Tibial nerve (tissue), 4 donors: ENCODE measurements at places on chromosomes 7 and 10.
A peak's percentile ranks its signal among the peaks of the same experiment; 100 is the strongest.

DNA sequence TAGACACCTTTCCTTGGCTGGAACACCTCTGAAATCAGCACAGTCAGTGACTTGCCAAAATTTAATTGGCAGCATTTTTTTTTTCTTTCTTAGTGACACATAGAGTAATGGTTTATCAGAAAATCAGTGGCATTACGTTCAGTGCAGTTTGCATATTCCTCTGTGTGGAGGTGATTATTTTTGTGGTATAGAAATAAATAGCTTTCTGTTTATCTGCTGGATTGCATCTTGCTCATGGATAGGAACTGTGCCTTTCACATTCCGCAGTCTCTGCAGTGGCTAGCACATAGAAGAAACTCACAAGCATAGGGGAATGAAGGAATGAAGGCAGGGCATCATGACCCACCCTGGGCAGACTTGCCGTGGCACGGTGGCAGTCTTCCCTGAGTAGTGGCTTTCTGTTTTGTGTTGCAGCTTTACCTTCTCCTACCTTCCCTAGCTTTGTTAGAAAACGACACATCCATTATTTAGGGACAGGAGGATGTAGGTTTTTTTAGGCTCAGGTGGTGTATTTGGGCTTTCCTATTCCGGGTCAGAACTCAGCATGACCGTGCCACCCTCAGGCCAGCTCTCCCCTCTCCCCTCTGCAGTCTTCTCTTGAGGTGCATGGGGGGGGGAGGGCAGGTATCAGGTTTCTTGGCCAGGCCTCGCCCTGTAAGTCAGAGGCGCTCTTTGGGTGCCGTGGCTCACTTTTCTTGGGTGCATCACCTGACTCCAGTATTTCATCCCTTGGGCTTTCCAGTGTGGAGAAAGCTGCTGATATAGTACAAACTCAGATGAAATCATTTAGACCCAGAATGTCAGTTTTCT lies 112.5 kb upstream of the GJD4 start:
- no peak overlapping the region for H3K27ac ChIP-seq
- peaks cover 20% of the 10 kb centered on the region for H3K4me1 ChIP-seq
- H3K4me3 ChIP-seq: no peak overlapping the region
- no peak for DNase-seq
- no peaks in the 10 kb centered on the region for H3K36me3 ChIP-seq

- no peak overlapping the region for H3K4me3 ChIP-seq
- no peaks in the 10 kb centered on the region for H3K36me3 ChIP-seq
- peak; percentile 15 for DNase-seq
Observed at GRCh38 chr10:121076776-121077715, 225.9 kb downstream of the WDR11 start.

- peak overlapping the region; percentile 91 for H3K4me3 ChIP-seq
- H3K36me3 ChIP-seq: no peaks in the 10 kb centered on the region
- no peaks in the 10 kb centered on the region for H3K27me3 ChIP-seq
Observed at GRCh38 chr10:31320550-31321211, 1.7 kb downstream of the ZEB1 start.

DNA sequence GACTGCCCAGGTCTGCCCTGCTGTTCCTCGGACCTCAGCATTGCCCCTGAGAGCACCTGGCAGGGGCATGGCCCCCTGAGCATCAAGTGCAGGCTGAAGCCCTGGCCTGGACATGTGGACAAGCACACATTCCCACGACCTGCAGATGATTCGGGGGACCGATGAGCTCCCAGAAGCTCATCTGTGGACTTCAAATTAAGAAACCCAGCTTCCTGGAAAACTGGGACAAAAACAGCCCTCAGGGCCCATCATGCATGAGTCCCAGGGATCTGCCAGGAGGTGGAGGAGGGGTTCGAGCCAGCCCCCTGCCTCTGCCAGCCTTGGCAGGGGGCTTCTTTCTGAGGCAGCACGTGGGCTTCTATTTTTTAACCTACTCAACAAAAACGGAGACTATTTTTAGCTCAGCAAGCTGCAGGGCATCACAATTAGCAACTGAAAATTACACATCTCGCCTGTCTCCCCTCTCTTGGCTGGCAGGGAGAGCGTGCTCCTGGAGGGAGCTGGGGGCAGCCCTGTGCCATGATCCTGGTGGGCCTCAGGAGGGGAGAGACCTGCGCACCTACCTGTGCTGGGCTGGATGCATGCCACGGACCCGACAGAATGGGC lies 51.8 kb downstream of the RASGEF1A start:
- peak overlapping the region; percentile 97 for H3K27ac ChIP-seq
- no peak for DNase-seq
- H3K27me3 ChIP-seq: no peaks in the 10 kb centered on the region
- no peak overlapping the region for H3K4me3 ChIP-seq

- H3K4me1 ChIP-seq: no peaks in the 10 kb centered on the region
- no peak overlapping the region for H3K27ac ChIP-seq
- no peaks in the 10 kb centered on the region for H3K36me3 ChIP-seq
- no peak for DNase-seq
- H3K27me3 ChIP-seq: no peaks in the 10 kb centered on the region
- no peak overlapping the region for H3K4me3 ChIP-seq
Observed at GRCh38 chr7:100204454-100204853, 15.3 kb upstream of the PVRIG start.

- no peaks in the 10 kb centered on the region for H3K36me3 ChIP-seq
- DNase-seq: peak; percentile 29
- H3K27me3 ChIP-seq: peaks cover 20% of the 10 kb centered on the region
Observed at GRCh38 chr7:44196450-44196872, 4.3 kb upstream of the YKT6 start.

- no peak for DNase-seq
- no peaks in the 10 kb centered on the region for H3K4me1 ChIP-seq
- peaks cover 4% of the 10 kb centered on the region for H3K36me3 ChIP-seq
- H3K27me3 ChIP-seq: no peaks in the 10 kb centered on the region
- H3K4me3 ChIP-seq: no peak overlapping the region
Observed at GRCh38 chr10:114498413-114499111, 94.3 kb upstream of the AFAP1L2 start.

DNA sequence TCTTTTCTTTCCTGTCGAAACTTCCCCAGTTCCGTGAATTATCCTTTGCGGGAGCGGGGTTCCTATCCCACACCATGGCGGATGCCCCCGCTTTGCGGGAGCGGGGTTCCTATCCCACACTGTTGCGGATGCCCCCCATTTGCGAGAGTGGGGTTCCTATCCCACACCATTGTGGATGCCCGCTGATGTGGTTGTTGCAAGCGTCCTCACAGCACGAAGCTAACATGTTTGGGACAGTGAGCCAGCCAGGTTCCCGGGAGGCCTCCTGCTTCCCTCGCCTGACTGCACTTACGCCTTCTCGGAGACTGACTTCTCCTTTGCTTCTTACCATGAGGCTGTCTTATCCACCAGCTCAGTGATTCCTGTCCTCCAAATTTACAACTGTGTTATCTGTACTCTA lies 134.7 kb downstream of the VIPR2 start:
- no peaks in the 10 kb centered on the region for H3K4me1 ChIP-seq
- H3K27me3 ChIP-seq: no peaks in the 10 kb centered on the region
- no peak overlapping the region for H3K4me3 ChIP-seq
- H3K27ac ChIP-seq: no peak overlapping the region

DNA sequence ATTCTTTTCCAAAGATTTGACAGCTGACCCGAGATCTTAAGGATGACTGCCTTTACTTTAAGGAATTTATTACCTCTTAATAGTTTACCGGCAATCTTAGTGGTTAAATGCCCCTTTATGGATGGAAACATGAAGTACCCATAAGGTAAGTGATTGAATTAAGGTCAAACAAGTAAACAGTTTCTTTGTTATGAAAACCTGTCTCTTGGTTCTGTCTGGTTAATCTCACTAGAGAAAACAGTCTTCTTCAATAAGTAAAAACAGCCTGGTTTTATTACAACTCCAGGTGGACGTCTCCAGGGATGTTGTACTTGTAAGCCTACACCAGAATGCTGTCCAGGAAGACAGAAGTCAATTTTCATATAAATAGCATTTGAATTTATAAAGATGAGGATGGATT lies 161.8 kb upstream of the MTPN start:
- no peak for DNase-seq
- no peaks in the 10 kb centered on the region for H3K4me1 ChIP-seq

- H3K27ac ChIP-seq: no peak overlapping the region
- peaks cover 26% of the 10 kb centered on the region for H3K4me1 ChIP-seq
- no peaks in the 10 kb centered on the region for H3K27me3 ChIP-seq
- H3K4me3 ChIP-seq: no peak overlapping the region
- no peaks in the 10 kb centered on the region for H3K36me3 ChIP-seq
- no peak for DNase-seq
Observed at GRCh38 chr10:114504769-114505579, 100.7 kb upstream of the AFAP1L2 start.

GRCh38 chr7:141541375-141541774 lies 9.8 kb upstream of the AGK start:
- no peak overlapping the region for H3K27ac ChIP-seq
- H3K4me3 ChIP-seq: no peak overlapping the region
- no peaks in the 10 kb centered on the region for H3K4me1 ChIP-seq

DNA sequence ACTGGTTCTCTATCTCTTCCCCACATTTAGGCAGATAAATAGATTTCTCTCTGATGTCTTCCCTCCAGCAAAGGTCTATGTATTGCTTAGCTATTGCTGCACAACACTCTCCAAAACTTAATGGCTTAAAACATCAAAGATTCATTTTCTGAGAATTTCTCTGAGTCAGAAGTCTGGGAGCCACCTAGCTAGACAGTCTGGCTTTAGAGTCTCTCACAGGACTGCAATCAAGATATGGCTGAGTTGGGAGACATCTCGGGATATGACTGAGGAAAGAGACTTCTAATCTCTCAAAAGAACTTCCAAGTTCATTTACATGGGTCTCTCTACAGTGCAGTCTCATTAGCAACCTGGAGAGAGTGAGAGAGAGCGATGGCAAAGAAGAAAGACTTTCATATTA lies 553.6 kb upstream of the GHITM start:
- DNase-seq: no peak
- no peak overlapping the region for H3K27ac ChIP-seq
- no peaks in the 10 kb centered on the region for H3K4me1 ChIP-seq
- H3K36me3 ChIP-seq: no peaks in the 10 kb centered on the region

DNA sequence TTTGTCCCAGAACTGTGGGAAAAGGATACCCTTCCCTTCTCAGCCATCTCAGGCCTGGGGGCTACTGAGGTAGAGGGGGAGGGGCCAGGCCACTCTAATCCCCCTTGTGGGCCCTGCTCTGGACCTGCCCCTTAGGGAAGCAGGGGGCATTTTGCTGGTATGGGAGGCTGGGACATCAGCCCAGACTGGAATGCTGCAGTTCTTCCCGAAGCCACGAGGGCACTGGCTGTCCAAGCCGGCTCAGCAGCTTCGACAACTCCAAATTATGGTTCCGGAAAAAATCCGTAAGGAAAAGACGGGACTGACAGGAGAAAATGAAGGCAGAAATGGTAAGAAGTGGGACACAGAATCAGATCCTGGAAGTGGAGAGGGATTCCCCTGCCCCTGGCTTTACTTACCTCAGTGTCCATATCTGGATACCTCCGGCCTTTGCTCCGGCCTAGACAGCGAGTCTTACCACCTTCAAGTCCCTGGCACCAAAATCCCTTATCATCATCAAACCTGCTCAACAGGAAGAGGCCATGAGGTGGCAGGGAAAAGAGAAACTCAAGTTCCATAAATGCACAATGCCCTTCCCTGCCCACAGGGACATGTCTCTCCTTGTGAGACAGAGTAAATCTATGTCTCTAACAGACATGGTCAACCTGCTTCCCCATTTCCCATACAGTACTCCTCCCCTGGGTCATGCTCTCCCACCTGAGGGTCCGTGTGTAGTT lies 9.0 kb downstream of the NDST2 start:
- H3K4me1 ChIP-seq: no peaks in the 10 kb centered on the region
- peaks cover 100% of the 10 kb centered on the region for H3K36me3 ChIP-seq
- no peak for DNase-seq
- no peak overlapping the region for H3K4me3 ChIP-seq
- H3K27me3 ChIP-seq: no peaks in the 10 kb centered on the region
- H3K27ac ChIP-seq: no peak overlapping the region

- peaks cover 5% of the 10 kb centered on the region for H3K4me1 ChIP-seq
- H3K27ac ChIP-seq: no peak overlapping the region
- no peaks in the 10 kb centered on the region for H3K36me3 ChIP-seq
Observed at GRCh38 chr10:97101166-97101940, 84.4 kb downstream of the SLIT1 start.

DNA sequence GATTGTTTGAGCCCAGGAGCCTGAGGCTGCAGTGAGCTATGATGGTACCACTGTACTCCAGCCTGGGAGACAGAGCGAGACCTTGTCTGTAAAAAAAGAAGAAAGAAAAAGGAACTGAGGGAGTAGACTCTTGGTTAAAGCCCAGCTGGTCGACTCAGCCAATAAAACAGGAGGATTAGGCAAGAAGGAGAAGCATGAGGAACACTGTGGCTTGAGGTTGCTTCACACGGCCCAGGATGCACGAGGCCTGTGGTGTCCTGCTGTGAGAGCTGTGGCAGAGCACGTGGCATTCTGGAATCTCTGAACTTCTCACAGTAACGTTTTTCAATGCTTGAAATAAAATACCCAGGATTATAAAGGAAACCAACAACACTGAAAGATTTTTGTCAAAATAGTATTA lies 93.3 kb downstream of the CUL2 start:
- no peaks in the 10 kb centered on the region for H3K4me1 ChIP-seq
- no peak for DNase-seq
- no peak overlapping the region for H3K4me3 ChIP-seq
- H3K36me3 ChIP-seq: no peaks in the 10 kb centered on the region

- no peaks in the 10 kb centered on the region for H3K36me3 ChIP-seq
- H3K4me1 ChIP-seq: no peaks in the 10 kb centered on the region
- H3K27me3 ChIP-seq: no peaks in the 10 kb centered on the region
- H3K4me3 ChIP-seq: no peak overlapping the region
Observed at GRCh38 chr7:71015252-71015900, 116.6 kb upstream of the GALNT17 start.
